Activated naive CD8-positive, alpha-beta T cell treated with anti-CD3 and anti-CD28 coated beads, Interleukin-2, amount 10 ng/mL, durations not matched to agents 7 days and 5 days (primary cell): ENCODE measurements at places on chromosomes 1 and 21. TPM values are rescaled to one million over a fixed set of nuclear protein-coding genes. Genes with fewer than 3 reads are reported as not detected.

DNA sequence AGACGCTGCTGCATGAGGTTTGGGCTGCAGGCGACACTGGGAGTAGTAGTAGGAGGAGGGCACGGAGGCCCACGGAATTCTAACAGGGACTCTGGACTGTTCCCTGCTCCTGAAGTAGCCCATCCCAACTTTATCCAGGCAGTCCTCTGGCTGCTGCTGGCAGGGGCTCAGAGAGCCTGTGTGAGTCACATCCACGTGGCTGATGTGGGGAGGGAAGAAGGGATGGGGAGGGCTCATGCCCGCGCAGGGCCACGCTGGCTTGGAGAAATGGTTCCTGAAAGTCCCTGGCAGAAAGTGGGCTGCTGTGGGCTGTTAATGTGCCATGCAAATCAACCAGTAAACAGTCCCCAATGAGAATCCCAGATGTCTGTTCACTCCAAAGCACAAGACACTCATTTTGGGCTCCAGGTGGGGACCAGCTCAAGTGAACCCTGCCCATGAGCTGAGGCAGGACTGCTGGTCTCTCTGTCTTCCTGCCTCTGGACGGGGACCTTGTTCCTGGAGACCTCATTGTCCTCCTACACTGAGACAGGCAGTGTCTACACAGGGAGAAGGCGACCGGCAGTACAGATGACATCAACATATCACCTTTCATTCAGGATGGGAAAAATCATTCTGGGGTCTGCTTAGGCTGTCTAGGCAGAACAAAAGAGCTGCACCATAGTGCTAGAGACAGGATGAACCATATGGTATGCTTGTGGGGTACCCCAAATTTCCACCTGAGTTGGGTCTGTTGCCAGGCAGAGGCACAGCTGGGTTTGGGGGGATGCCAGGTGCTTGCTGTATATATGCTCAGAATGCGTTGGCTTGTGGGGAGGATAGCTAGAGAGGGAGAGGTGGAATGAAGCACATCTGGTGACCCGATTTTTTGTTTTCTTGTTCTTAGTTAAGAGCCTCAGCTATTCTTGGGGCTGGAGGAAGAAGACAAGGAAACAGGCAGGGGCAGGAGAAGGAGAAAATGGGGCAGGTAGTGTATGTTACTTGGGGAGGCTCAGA, 57.9 kb upstream of the FMOD start:
- peaks cover 28% of the 10 kb centered on the region for H3K27me3 ChIP-seq
- no peaks in the 10 kb centered on the region for H3K36me3 ChIP-seq
- no peak for DNase-seq
- no peaks in the 10 kb centered on the region for H3K4me1 ChIP-seq
- H3K4me3 ChIP-seq, result no peak overlapping the region
- H3K27ac ChIP-seq, result no peak overlapping the region

DNA sequence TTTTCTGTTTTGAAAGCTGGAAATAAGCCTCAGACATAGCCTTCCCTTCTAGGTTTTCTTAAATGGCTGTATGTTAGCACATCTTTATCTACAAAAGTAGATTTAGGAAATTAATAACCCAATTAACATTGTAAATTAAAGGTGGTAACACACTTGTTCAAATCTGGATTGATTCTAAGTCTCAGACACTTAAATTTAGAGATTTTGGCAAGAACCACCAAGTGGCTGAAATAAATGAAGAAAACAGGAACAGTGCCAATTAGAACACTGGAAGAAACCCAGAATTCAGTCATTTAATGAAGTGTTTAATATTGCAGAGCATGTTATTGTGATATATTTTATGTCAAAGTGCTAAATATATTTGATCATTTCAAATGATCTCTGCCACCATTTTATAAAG, 628.2 kb downstream of the USP25 start:
- no peak overlapping the region for H3K4me3 ChIP-seq
- no peaks in the 10 kb centered on the region for H3K27me3 ChIP-seq
- no peaks in the 10 kb centered on the region for H3K36me3 ChIP-seq

Gene BMP8A
- 0.20 TPM for total RNA-seq

DNA sequence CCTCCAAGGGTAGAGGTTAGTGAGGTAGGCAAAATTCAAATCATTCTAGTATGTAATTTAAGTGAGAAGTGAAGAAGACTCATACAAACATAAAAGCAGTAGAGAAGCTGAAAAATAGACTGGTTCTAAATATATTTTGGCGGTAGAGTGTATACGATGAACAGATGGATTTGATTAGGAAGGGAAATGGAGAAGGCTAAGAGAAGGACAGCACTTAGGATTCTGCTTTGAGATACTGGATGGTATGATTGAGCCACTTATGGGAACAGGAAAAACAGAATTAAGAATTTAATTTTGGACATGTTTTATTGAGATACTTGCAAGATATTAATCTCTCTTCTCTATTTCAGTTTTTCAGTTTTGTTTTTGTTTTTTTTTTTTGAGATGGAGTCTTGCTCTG, 60.1 kb downstream of the EPB41 start:
- peaks cover 21% of the 10 kb centered on the region for H3K36me3 ChIP-seq
- DNase-seq, result no peak
- H3K4me3 ChIP-seq, result no peak overlapping the region
- H3K4me1 ChIP-seq, result peaks cover 12% of the 10 kb centered on the region
- H3K27ac ChIP-seq, result no peak overlapping the region

Gene UQCRH
- 250 TPM for total RNA-seq
